ENCODE measurements at places on chromosomes 4 and X.
A peak's percentile ranks its signal among the peaks of the same experiment; 100 is the strongest.

- no peak for DNase-seq
Observed at GRCh38 chr4:151314479-151314878, 10.9 kb downstream of the SH3D19 start.

GRCh38 chrX:95903490-95903889 lies 781.2 kb upstream of the DIAPH2 start:
- DNase-seq = no peak

- DNase-seq = no peak
Observed at GRCh38 chr4:77393996-77394395, 211.6 kb upstream of the CXCL13 start.

DNA sequence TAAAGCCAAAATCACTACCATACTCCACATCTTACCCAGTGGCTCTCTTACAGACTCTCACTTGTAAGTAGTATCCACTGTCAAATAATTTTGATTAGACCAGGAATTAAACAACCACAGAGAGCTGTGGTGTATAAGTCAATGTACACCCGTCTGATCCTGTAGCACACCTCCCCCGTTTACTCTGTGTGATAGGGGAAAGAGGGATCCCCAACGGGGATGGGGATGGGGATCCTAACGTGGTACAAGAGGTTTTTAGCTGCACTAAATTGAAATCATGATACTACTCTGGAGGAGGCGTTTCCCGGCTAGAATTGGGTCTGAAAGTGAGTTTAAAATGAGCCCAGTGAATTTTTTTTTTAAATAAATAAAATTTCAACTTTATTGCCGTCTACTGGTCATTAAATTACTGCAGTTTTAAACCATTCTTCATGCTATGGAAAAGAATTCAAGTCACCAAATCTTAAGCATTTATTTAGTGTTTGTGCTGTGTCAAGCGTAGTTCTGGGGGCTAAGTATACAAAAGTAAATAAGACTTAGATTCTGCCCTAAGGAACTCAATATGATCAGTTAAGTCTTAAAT lies 76.6 kb downstream of the INTS12 start:
- no peak for DNase-seq

DNA sequence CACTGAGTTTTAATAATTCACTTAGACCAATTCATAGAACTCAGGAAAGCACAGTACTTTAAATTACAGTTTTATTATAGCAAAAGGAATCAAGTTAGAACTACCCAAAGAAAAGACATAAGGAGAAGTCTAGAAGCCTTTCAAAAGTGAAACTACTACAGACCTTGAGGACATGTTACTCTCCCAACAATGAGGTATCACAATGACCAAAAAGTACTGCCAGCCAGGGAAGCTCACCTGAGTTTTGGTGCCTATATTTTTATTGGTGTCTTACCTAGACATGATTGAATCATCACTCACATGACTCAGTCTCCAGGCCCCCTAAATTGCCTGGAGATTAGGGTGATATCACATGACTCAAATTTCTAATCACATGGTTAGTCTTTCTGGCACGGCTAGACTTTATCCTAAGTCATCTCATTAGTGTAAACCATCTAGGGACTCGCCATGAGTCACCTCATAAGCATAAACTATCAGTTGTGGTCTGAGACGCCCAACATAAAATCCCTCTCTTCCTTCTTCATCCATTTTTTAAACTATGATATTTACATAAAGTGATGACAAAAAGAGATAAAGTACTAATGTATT lies 372.3 kb downstream of the TMA16 start:
- no peak for DNase-seq

- DNase-seq = no peak
Observed at GRCh38 chr4:37917388-37917787, 26.5 kb downstream of the TBC1D1 start.

DNA sequence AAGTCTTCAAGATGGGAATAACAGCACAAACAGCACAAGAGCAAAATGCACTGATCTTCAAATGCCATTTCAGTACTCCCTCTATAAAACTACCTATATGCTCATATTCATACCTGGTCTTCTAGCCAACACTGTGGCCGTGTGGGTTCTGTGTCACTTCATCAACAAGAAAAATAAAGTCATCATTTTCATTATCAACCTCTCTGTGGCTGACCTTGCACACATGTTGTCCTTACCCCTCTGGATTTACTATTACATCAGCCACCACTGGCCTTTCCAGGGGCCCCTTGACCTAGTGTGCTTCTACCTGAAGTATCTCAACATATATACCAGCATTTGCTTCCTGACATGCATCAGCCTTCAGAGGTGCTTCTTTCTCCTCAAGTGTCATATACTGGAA lies 59.6 kb upstream of the GPR174 start:
- no peak for DNase-seq

- DNase-seq = no peak
Observed at GRCh38 chrX:113512700-113513395, 672.2 kb upstream of the AMOT start.

DNA sequence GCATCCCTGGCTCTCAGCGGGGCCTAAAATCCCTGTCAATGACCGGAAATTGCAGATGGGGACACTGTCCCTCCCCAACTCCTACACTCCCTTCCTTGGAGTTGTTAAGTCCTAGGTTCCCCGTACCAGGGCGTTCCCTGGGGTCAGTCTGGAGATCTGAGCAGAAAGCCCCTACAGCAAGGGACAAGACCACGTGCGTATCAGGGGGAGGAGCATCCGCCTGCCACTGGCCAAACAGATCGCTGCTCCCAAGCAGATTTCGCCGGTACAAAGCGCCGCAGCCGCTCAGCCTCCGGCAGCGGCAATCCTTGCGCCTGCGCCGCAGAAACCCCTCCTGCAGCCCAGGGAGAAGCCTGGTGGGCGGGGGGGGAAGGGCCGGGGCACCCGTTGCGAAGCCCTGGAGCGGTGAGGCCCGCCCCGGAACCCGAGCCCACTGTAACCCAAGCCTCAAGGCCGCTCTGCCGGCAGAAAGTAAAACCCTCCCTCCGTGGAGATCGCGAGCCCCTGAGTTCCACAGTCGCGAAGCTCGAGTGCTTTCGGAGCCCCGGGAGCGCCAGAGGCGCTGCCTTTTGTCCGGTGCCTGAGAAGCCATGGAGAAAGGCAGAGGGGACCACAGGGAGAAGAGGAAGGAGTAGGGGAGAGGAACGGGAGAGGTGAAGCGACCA lies 2.7 kb downstream of the CRMP1 start:
- DNase-seq = peak; percentile 88

DNA sequence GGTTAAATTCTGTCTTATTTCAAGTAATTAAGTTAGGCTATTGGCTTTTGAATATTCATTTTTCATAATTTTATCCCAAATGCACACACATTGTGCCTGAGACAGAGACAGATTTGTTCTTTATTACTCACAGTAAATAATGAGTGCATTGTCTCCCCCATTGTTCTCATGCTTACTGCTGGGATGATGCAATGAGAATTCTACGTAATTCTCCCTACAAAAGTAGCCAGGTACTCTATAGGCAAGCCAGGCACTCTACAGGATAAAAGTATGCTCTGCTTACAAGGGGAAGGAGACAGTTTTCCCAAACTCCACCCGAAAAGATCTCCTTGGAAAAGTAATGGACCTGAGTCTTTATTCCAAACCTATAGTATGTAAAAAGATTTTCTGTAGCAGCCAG lies 1890.7 kb upstream of the PCDH10 start:
- DNase-seq = no peak

- no peak for DNase-seq
Observed at GRCh38 chrX:71938371-71938770, 27.7 kb downstream of the NHSL2 start.

GRCh38 chr4:85952972-85953650 lies 406.7 kb downstream of the MAPK10 start:
- DNase-seq = no peak

GRCh38 chr4:33739884-33740632 lies 2504.3 kb downstream of the ARAP2 start:
- no peak for DNase-seq

DNA sequence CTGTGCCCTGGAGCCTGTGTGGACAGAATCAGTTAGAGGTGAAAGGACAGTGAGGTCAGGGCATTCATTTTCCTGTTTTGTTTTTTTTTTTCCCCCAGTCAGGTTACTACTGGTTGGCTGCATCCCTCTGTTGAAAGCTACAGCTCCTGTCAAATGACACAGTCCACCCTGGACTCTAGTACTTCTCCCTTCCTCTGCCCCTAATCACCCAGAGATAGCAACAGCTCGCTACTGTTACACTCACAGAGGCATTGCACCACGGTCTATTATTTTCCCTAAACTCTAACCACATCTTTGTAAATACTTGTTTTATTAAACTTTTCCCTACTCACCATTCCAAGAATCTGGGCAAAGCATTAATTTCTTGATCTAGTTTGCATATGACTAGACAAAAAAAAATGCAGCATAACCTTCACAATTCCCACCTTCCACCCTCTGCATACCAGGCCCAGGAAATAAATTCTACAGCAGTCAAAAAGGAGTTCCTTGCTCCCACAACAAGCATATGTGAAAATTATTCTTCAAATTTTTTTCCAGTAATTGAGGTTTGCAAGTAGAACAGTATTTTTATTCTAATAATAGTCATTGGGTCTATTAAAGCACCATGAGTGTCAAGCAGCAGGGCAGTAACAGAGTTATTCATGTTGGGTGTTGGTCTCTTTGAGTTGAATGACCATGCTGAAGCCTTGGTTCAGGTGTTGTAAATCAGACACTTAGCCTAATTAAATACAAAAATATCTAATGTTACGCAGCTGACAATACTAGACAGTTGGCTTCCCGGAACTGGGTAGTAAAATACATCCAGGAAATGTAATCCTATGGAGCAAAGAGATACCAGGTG lies 329.2 kb downstream of the INPP4B start:
- DNase-seq = no peak

- no peak for DNase-seq
Observed at GRCh38 chrX:24870143-24870542, 145.6 kb downstream of the ARX start.

- no peak for DNase-seq
Observed at GRCh38 chrX:105837232-105837631, 14.9 kb downstream of the NRK start.

GRCh38 chrX:20743046-20743445 lies 476.3 kb upstream of the RPS6KA3 start:
- DNase-seq = no peak

DNA sequence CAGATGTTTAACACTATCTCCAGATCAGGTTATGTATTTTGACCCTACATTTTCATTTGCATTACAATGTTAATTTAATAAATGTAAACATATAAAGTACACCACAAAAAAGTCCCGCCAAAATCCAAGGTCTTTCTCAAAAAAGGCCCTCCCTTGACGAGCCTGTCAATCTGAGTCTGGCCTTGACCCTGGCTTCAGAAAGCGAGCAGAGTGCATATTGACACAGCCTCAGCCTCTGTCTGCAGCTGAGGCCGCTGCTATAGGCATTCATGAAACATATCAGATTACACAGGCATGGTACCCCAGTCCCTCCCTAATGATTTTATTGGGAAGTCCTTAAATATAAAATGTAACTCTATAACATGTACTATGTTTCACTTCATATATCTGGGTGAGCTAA lies 6.2 kb downstream of the MBNL3 start:
- DNase-seq = no peak

GRCh38 chr4:182748949-182749348 lies 168.2 kb downstream of the DCTD start:
- DNase-seq = no peak

- DNase-seq = no peak
Observed at GRCh38 chr4:37981425-37981824, 21.2 kb downstream of the PTTG2 start.

DNA sequence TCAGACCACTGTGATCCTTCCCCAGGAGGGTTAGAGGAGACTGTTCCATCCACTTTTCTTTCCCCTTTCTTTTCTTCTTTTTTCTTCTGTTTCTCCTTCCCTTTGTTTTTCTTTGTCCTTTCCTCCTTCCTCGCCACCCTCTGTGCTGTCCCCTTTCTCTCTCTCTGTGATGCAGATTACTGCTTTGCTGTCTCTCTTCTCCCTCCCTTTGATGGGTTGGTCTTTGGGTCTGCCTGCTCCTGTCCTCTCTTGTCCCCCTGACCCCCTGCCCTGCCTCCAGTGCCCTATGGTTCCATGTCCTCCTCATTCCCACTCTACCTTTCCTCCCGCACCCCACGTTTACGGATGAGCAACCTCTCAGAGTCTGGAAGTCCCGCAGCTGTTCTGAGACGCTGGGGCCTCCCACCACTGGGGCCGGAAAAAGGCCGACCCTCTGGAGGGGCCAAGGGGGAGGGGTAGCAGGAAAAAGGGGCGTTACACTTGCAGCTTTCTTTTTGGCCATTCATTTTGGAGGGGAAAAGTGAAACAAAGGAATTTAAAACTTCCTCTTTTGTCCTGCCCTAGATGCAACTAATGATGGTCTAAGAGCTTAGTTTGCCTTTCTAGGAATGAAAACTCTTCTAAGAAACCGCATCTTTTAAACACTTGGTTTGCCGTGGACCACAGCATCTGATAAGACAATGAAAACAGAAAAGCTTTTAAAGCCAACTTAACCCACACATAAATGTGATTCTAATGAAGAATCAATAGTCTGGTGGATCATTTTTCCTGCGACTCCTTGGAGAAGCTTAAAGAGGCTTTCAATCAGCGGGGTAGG lies 24.5 kb upstream of the TSR2 start:
- no peak for DNase-seq

DNA sequence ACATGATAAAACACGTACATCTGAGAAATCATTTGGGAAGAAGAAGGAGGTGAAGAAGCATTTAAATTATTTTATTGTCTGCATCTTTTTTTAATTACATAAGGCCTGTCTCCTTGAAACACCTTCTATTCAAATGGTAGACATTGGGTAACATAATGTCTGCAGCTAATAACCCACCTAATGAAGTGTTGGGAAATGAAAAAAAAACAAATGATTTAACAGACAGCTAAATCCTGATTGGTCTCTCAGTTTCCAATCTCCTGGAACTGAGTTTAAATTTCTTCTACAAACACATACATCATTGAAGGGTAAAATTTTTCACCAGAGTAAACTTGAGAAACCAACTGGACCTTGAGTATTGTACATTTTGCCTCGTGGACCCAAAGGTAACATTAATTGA lies at the start of gene AMTN:
Gene AMTN, plus strand, starts transcription at position 301 of the 400 bp plus-strand sequence. CDS start 209 bp downstream, outside the sequence.
- no peak for DNase-seq

Measured in NCI-H2081 treated with DMSO at 0.1 percent for 48 hours (cell line).